ENCODE measurements at places on chromosomes 6 and 20.

GRCh38 chr20:51811514-51812128 lies 9.3 kb upstream of the SALL4 start:
- no peak for DNase-seq

DNA sequence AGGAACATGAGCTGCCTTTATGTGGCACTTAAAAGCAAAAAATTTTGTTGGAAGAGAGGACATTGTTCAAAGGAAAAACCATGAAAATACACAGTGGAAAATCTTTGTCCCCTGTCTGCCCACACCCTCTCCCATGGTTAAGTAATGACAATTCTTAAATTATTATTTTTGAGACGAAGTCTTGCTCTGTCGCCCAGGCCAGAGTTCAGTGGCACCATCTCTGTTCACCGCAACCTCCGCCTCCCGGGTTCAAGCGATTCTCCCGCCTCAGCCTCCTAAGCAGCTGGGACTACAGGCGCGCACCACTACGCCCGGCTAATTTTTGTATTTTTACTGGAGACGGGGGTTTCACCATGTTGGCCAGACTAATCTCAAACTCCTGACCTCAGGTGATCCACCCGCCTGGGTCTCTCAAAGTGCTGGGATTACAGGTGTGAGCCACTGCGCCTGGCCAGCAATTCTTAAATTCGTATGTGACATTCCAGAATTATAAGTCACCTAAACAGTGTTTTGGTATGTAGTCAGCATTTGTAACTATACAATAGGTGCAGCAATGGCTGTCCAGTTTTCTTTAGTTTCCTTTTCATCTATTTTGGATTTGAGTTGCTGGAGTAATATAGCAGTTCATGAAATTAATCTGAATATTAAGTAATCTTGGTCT lies 636 bp upstream of the SSR1 start:
- DNase-seq, result no peak

DNA sequence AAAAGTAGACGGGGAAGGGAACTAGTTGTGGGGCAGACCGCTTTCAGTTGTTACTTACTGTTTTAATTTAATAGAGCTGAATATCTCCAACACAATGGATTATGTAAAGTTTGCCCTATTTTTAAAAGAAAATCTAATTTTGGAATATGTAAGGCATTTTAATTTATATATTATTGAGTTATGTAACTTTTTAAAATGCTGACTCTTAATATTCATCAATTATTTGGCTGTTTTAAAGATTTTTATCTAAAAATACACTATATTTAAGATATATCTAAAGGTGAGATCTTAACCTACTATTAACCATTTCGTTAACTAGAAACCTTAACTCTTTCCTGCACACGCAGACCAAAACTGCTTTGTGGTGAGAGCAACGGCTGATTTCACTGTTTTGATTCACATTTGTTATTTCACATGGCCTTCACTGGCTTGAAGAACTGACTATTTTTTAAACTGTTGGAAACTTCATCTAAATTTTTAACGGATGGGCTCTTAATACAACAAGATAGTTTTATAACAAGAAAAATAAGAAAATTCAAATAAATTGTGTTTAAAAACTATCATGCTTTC lies 87.9 kb downstream of the HUS1B start:
- DNase-seq, result no peak

DNA sequence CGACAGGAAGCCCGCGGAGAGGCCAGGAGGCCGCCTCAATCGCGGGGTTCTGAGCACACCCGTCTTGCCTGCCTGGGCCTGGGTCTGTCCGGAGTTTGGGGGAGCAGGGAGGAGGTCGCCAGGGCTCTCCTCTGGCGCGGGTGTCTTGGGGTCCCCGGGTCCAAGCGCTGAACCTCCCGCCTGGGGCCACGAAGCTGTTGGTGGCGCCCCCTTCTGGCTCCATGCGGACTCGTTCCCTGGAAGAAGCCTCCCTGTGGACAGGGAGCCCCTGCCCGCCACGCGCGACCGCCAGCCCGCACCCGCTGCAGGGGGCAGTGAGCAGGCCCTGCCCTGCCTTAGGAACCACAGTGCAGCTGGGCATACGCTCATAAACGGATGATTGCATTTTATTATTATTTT lies 44.7 kb downstream of the MCUR1 start:
- peak; percentile 42 for DNase-seq

- DNase-seq, result no peak
Measured at GRCh38 chr6:145423936-145424335, 311.4 kb downstream of the EPM2A start.

- DNase-seq, result no peak
Measured at GRCh38 chr20:10581823-10582222, 92.0 kb downstream of the JAG1 start.

- DNase-seq, result no peak
Measured at GRCh38 chr6:154430481-154430919, 73.9 kb upstream of the IPCEF1 start.

- DNase-seq, result peak; percentile 70
Measured at GRCh38 chr6:4775494-4776130, 592 bp upstream of the CDYL start.

GRCh38 chr6:33273924-33274902 lies 2.3 kb downstream of the RPS18 start:
- DNase-seq, result no peak

DNA sequence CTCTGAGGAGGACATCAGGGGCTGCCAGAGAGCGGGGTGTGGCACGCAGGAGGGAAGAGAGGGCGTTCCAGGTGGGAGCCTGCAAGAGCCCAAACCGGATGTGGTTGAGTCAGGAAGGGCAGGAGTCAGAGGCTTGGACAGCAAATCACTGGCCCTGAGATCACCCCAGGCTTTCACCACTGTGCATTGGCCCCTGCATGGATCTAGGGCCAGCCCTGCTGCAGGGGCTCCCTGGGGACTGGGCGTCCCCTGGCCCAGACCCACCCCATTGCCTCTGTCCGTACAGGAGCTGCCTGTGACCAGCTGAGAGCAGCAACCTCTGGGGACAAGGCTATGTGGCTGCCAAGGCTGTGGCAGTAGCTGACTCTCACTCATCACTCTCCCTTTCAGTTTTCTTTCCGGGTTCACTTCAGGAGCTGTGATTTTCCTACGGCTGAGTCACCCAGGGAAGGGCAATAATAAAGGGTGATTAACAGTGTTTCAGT lies 33.9 kb downstream of the KCNK17 start:
- no peak for DNase-seq

- DNase-seq, result no peak
Measured at GRCh38 chr6:139369068-139369467, 5.4 kb downstream of the CITED2 start.

DNA sequence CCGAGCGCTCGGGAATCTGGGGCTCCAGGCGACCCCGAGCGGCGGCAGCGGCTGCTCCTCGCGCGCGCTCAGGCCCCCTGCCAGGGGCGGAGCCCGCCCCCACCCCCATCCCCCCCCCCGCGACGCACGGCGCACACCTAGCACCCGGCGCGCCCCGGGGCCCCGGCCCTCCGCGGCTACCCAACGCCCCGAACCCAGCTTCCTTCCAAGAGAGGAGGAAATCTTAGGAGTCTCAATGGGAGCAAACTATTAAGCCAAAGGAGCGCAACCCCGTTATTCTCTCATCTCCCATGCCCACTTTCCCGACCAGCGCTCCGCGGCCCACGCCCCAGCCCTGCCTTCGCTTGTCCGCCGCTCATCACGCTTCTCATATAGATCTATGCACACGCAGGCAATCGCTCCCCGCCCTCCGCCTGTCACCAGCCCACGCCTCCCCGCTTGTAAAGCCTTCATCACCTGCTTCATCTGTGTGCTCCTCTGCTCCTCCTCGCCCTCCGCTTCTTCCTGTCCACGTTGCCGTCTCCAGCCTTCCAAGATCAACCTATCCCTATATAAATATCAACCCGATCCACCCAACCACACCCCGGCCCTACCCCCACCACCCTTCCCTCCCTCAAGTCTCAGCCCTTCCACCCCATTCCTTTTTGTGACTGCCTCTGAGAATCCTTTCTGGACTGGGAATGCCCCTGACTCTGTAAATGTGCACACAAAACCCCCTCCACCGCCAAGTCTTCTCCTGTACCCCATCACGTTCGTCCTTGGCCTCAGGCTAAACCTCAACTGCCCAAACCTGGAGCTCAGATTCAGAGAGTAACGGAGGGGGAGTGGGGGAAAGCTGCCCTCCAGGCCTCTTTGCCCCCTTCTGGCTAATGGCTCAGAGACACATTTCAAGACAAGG lies at the start of gene DLK2:
DLK2 (minus strand) TSS at position 18 of the 898 bp plus-strand sequence. CDS start 723 bp downstream, outside the sequence.
- peak; percentile 68 for DNase-seq

DNA sequence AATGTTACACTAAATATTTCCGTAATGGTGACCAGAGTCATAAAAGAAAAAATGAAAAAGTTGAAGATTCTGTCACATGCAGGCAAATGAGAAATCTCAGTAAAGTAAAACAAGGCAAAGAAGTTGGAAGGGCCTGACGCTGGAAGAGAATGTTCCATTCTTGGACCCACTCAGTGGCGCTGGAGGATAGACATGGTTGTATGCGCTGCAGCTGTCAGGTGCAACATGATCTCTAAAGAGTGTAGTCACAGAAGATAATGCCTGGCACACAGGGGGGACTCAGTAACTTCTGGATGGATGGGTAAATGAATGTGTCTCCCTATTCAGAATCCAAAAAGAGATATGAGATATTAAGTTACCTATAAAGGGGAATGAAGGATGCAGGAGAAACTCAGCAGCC lies 116.3 kb downstream of the FAXC start:
- no peak for DNase-seq

DNA sequence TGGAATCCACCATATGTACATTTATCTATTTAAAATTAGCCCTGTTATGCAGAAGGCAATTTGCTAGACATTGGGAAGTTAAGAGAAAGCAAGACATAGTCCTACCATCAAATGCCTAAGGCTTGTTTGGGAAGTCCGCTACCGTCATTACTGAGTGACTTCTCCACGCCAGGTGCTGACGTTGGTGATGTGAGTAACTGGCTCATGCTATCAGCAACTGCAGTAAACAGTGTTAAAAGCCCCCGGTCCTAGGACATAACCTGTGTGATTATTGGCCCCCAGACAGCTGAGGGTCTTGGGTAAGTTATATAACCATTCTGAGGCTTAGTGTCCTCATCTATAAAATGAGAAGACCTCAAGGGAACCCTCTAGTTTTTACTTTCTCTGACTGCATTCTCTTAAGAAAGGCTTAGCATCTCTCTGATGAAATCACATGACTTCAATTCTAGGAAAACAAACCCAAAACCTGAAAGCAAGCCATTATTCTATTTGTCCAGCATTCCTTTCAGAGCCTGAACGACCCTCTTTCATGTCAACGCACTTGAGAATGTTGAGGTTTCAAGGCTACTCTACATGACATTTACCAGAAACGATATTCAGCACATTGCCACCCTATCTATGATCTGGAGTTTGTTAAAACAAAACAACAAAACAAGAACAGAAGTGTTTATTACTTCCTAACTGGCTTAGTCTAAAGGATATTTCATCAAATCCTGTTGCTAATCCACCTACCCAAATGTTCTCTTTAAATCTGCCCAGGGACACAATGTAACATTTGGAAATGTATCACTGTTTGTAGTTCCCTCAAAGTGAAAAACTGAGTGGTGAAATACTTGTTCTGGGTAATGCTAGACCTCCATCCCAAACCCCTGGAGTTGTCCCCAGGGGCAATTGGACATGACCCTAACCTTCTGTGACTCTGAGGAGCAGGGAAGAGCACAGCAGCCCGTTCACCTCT lies 133.8 kb downstream of the BTBD3 start:
- no peak for DNase-seq

- peak; percentile 58 for DNase-seq
Measured at GRCh38 chr6:44593539-44593944, 206.0 kb downstream of the CDC5L start.

DNA sequence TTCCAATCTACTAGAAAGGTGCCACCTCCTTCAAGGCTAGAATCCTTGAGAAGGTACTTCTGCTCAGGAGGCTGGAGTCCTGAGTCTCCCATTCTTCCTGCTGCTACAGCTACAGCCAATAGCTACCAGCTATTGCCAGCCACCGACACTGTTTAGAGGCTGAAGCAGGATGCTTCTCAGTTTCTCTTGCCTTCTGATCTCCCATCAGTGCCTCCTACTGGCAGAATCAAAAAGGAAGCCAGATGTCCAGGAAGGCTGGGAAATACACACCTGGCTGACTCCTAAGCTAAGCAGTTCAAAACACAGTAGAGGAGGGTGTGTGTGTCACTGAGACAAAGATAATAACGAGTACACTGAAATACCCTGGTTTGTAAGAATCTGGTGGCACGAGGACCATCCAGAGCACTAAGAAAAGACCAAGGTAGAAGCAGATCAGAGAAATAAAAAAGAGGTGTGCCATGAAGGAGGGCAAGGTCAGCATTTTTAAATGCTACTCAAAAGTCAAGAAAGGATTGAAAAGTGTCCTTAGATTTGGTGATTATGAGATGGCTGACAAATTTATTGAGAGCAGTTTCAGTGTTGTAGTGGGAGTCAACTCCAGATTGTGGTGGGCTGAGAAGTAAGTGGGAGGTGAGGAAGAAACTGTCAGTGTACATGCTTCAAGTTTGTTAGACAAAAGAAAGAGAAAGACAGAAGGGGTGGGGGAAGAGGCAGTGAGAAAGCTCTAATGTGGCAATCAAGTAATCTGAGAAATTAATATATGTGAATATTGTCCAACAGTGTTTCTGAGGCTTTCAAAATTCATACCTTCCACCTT lies 2.3 kb upstream of the HLA-DMA start:
- DNase-seq, result no peak

DNA sequence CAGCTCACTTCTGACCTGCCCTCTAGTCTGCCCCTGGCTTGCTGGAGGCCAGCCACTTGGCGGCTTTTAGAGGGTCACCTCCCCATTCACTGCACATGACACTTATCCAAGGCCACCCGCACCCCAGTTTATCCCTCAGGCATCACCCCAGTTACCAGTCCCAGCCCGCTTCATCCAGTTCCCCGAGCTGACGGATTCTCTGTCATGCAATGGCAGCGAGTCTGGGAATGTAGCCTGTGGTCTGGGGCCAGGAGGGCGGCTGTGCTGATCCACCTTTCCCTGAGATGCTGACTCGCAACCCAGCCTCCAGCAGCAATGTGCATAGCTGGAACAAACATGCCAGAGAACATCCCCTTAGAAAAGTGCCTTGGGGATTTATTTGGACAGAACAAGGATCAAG lies 25.8 kb downstream of the SYNDIG1 start:
- no peak for DNase-seq
